ENCODE measurements at places on chromosomes 13 and 19.

- no peak for DNase-seq
Measured at GRCh38 chr13:44234566-44234965, 139.1 kb upstream of the SERP2 start.

DNA sequence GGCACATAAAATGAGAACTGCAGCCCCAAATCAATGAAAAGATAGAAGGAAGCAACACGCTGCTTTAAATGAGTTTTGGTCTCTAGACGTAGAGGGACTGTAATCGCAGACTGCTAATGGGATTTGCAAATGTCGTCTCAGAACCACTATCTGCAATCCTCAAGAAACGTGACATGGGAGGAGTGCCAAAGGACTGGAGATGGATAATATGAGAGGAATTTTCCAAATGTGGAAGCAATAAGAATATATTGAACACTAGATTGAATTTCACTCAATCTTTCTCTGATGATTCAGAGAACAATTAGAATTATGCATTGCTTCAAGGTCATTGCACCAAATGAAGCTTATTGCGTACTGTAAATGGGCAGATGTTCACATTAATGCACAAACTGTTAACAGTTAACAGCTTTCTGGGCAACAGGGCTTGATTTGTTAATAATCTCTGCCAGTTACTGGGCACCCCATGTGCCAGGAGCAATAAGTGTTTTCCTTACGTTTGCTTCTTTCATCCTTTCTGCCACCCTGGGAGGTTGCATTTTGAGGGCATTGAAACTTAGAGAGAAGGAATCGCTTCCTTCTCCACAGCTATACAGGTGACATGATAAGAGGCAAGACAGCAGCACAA, 62.8 kb upstream of the WASF3 start:
- no peak for DNase-seq

DNA sequence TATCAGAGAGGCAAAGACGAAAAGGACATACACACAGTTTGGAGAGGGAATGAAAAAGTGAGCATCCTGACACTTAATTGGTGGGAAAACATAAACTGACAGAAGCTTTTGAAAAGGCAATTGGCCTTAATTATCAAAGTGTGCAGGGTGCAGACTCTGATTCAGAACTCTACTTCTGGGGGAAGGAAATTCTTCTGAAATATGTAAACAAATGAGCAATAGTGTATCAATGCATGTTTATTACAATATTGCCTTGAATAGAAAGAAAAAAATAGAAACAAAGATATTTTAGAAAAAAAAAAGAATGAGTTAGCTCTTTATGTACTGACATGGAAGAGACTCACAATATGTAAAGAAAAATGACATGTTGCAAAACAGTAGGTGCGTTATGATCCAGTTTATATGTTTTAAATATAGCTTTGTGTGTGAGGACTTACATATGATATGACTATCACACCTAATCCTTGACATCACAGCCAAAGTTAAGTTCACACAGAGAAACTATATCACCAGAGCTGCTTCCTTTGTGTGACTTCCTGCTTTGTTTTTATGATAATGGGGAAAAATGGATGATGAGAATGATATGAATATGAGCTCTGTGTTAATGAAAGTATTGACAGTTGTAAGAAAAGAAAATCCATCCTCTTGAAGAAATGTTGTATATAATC, 182.4 kb downstream of the KCTD12 start:
- DNase-seq, result no peak

GRCh38 chr19:28020619-28021258, 1192.2 kb downstream of the UQCRFS1 start:
- no peak for DNase-seq

DNA sequence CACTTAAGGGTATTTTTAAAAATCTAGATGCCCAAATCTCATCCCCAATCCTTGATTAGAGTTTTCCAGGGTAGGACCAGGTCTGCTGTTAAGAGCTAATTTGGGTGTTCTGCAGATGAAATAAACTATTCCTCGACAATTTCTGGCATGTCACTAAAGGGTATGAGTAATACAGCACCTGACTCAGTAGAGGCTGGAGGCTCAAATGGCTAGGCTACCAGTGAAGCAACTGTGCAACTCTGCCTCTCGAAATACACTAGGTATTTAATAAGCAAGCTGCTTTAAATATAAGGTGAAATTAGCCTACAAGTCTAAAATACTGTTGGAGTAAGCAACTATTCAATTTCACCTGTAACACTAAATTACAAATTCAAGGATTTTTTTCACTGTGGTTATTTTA, 1.5 kb downstream of the RNF6 start:
- DNase-seq, result no peak

DNA sequence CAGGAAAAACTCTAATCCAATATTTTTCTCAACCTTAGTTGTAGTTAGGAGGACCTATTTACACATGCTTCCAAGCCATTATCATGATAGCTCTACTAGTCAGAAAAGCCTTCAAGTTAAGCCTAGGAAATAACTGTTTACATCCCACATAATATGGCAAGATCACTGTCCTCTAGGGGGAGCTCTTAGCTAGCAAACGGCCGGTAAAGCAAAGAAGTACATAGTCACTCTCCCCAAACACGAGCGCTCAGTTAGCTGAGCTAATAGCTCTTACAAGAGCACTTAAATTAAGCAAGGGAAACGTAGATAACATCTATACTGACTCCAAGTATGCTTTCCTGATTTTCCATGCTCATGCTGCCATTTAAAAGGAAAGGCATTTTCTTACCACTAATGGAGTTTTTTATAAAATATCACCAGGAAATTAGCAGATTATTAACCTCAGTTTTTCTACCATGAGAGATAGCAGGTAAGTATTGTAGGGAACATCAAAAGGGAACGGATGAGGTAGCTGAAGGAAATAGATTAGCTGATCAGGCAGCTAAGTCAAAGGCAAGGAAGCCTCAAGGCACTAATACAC, 100.6 kb upstream of the PABPC3 start:
- peak; percentile 51 for DNase-seq

DNA sequence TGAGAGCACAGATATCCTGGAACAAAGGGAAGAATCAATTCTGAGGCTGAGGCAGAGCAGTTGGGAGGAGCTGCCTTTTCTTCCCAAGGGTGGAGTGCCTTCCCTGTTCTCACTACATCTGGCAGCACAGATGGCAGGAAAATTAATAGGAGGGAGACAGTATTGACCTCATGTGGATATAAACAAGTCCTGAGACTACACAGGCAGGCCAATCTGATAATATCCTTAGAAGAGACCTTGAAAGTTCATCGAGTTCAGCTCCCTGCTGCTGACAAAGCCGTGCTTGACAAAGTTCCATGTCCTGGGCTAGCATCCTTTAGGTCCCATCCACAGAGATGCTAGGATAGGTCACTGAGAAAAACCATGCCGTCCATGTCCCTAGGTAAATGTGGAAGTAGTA, 1451.5 kb downstream of the EFNB2 start:
- DNase-seq, result no peak

GRCh38 chr13:99119656-99120055, 81.0 kb upstream of the UBAC2 start:
- DNase-seq, result no peak

DNA sequence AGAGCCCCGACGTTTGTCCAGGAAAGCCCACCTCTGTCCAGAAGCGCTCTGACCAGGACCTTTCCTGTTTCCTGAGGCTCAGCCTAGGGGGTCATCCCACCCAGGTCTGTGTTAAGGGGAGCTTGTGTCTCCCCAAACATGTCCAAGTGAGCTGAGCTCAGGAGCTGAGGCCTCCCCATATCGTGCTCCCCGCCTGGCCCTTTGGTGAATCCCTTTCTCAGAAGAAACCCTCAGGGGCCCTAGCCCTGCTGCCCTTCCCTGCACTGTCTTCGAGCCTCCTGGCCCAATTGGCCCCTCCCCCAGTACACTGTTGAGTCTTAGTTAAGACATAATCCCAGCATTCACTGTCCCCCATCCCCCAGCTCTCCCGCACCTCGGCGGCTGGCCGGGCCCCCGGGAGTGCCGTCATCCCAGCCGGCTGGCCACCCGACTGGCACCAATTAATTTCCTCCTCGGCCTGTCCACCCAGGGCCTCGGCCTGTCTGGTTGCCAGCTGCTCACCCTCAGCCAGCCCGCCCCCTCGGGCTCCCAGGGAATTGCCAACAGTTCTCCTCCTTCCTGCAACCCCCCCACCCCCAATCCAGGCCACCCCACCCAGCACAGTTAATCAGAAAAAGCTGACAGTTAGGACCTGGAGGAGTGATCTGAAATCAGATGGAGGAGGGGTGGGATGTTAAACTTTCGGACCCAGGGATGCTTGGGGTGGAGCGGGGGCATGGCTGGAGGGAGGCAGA, 13.6 kb downstream of the IER2 start:
- DNase-seq, result peak; percentile 77

- DNase-seq, result no peak
Measured at GRCh38 chr13:38669234-38669964, 17.5 kb upstream of the FREM2 start.

GRCh38 chr13:75726306-75726705, 90.2 kb downstream of the LMO7 start:
- no peak for DNase-seq

DNA sequence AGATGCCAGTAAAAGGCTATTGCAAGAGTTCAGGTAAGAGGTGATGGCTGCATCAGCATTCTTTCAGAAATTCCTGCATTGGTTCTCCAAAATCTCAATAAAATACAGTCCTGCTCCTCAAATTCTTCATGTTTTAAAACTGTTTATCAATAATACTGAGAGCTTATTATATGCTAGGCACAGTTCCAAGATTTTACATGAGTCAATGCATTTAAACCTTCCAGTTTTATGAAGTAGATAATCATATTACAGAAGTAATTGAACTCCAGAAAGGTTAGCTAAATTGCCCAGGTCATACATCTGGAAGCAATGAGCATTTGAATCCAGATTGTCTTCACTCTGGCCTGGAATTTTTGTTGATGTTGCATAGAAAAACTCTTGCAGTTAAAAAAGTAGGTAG, 282.9 kb upstream of the SLITRK6 start:
- no peak for DNase-seq

GRCh38 chr13:66162470-66162869, 1067.7 kb downstream of the PCDH9 start:
- DNase-seq, result no peak

DNA sequence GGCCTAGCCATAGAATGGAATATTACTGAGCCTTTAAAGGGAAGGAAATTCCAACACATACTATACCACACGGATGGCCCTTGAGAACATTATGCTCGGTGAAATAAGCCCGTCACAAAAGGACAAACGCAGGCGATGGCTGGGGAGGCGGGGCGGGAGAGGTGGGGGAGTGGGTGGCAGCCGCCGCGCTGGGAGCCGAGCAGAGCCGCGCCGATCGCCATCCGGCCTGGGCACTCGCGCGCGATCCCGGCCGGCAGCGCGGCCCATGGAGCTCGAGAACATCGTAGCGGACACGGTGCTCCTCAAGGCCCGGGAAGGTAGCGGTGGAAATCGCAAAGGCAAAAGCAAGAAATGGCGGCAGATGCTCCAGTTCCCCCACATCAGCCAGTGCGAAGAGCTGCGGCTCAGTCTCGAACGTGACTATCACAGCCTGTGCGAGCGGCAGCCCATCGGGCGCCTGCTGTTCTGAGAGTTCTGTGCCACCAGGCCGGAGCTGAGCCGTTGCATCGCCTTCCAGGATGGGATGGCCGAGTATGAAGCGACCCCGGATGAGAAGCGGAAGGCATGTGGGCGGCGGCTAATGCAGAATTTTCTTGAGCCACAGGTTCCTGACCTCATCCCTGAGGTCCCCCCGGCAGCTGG, 140.1 kb downstream of the ZDHHC20 start:
- DNase-seq, result no peak

GRCh38 chr19:46791944-46792343, 3.5 kb upstream of the SLC1A5 start:
- DNase-seq, result no peak

DNA sequence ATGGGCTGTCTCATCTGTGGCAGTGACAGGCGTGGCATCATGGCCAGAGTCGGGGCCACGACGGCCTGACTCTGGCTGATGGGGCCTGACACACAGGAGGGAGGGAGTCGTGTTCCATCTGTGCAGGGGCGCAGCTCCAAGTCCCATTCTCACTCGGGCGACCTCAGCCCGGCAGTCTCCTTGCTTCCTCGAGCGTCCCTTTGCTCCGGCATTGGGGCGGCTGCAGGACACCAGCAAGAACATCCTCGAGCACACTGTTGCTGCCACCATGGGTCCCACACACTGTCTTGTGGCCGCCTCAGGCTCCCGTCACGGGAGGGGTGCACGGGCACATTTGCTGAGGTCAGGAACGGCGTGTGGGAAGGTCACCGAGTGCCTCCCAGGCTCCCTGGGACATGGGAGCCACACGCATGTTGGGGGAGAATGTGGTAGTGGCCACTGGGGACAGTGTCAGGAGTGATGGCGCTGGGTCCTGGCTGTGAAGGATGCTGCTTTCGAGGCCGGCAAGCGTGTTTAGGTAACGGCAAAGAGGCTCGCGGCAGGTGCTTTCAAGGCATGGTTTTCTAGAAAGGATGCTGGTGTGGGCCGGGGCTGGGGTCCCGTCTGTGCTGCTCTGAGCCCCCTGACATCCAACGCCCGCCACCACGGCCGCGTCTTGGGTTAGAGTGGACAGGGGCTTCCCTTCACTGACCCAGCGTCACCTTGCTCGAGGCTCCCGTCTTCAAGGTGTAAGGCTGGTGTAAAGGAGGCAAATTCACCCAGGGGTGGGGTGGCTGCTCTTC, 3.4 kb downstream of the IZUMO4 start:
- no peak for DNase-seq

GRCh38 chr19:35207391-35207871, 21.1 kb downstream of the FAM187B start:
- no peak for DNase-seq

DNA sequence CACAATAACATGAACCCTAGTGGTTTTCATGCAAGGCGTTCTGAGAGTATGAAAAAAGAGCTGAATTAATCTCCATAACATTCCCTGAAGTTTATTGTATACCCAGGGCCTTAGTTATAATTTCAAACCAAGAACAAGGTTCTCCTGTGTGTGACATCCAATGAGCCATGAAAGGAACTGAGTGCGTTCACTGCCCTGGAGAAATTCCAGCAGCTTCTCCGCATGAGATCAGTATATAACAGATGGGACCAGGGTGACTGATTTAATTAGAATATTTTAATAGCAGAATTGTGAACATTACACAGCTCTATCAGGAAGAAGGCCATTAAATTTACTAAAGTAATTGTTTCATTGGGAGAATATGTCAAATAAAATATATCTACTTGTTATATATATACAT, 1190.5 kb upstream of the SLC10A2 start:
- no peak for DNase-seq
